ENCODE measurements at places on chromosomes 2 and 18.

- no peak for DNase-seq
Observed at GRCh38 chr2:555164-555922, 121.9 kb downstream of the TMEM18 start.

DNA sequence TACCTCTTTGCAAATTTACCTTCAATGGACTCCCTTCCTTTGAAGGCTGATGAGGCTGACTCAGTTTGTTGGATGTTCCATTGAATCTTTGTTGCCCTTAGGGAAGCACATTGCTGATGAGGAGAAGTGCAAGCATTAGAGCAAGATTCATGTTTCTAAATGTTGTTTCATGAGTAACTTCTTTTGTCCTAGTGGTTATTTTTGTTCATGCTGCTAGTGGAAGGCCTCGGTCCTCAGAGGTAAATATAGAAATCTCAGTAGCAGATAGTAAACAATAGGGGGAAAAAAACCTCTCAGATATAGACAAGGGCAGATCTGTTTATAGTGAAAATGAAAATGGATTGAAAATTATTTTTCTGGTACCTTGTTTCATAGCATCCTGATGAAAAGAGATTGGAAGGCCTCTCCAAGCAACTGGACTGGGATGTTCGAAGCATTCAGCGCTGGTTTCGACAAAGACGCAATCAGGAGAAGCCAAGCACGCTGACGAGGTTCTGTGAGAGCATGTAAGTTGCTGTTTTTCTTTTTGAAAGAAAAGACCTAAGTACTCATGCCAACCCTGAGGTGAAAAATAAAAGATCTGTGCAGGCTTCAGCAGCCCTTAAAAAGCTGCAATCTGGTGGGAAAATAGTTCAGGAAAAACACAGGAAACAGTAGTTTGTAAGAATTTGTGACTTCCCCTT is 104.9 kb downstream of the CERS6 start:
- DNase-seq = no peak

GRCh38 chr2:7146151-7146550 is 228.9 kb downstream of the RNF144A start:
- no peak for DNase-seq

- no peak for DNase-seq
Observed at GRCh38 chr2:239917957-239918481, 107.1 kb downstream of the NDUFA10 start.

DNA sequence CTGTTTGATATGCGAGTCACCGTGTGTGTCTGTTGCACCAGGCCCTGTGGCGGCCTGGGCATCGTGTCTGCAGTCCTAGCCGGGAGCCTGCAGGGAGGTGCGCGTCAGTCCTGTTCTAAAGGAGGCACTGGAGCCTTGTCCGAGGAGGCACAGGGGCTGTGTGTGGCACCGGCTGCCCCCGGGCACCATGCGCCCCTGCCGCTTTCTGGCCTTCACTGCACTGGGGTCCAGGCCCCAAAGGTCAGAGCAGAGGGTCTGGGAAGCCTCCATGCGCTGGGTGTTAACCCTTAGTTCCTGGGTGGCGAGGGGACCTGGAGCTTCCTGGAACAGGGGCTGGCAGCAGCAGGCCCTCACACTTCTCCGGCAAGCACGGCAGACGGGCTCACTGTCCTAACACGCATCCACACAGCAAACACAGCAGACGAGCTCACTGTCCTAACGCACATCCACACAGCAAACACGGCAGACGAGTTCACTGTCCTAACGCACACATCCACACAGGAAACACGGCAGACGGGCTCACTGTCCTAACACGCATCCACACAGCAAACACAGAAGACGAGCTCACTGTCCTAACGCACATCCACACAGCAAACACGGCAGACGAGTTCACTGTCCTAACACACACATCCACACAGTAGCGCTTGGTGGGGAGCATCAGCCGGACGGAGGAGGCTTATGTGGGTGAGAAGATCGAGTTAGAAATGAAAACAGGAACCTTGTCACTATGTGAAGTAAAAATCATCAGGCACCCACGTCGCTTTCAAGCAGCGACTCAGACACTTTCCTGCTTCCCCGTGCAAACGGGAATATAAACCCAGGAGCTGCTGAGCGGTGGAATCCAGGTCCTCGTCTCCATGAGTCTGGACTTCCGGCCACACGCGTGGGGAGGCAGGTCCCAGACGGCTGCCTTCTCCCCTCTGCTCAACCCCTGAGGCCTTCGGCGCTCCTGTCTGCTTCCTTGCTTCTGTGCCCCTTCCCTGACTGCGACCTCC is 65.3 kb downstream of the TPO start:
- no peak for DNase-seq

GRCh38 chr2:134193006-134193405 is 60.9 kb upstream of the MGAT5 start:
- DNase-seq = no peak

GRCh38 chr2:229627728-229628127 is 86.6 kb downstream of the DNER start:
- no peak for DNase-seq

DNA sequence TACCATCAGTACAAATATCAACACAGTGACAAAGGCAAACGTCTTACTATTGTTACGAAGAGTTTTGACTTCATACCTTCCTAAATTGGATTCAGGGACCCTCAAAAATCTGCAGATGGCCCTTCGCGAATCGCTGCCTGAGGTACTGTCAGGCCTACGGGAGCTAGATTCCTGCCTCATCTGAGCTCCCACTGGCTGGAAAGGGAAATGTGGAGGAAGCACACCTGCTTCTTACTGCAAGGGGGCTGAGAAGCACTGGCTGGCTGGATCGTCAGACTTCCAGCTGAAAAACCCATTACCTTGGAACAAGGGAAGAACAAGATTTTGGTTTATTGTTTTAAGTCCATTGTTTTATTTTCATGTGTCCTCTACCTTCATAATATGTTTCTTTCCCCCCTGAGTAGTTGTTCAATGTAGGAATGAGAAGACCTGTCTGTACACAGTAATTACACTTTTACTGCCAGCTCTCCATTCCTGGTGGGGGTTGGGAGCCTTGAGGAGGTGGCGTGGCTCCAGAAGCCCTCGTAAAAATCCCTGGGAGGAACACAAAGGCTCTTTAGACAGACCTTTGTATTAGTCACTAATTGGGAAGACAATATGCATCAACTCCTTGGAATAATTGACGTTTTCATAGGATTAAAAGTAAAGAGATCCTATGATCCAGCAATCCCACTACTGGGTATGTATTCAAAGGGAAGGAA is 124.1 kb upstream of the NOSTRIN start:
- DNase-seq = no peak

GRCh38 chr2:202754936-202755335 is 116.6 kb downstream of the ICA1L start:
- DNase-seq = no peak

GRCh38 chr2:98800330-98801064 is 69.6 kb upstream of the MGAT4A start:
- no peak for DNase-seq

GRCh38 chr2:191103774-191104173 is 47.0 kb downstream of the STAT4 start:
- DNase-seq = no peak

GRCh38 chr2:167756446-167756845 is 490.9 kb downstream of the STK39 start:
- DNase-seq = no peak

DNA sequence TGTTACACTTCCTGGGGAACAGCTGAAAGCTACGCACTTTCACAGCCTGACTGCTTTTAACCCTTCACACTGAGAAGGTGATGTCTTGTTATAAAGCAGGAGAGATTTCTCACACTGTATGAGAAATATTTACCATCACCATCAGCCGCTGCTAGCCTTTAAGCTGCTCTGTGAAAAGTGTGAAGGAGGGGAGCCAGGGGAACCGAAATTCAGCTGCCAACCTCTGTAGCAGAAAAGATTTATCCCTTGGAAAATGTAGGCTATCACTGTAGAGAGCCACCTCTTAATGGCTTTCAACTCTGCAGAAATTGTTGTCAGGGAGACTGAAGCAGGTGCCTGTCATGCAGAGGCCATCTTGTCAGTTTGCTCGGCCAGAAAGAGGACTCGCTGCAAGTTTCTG is 145.3 kb downstream of the SP3 start:
- DNase-seq = no peak

DNA sequence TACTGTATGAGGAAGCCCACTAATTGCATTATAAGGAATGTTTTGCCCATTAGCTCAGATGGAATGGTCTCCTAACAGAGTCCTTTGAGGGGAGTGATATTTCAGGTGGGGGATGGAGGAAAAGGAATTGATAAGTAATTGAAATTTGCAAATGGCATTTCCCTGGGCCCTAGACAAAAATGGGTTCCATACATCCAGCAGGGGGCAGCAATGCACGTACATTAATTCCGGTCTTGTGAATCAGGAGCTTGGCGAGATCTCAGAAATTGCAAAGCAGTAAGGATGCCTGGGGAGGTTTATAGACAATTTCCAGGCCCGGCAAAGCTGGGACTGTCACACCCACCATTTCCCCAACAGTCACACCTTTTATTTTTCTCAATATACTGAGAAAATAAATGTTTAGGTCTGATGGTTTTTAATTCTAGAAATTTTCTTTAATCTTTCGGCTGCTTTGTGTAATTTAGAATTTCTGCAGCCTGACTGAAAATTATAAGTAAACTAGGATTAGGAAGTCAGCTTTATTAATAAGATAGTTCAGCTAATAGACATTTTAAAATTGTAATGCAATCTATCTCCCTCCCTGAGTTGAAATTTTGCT is 122.8 kb downstream of the LYPD1 start:
- DNase-seq = peak; percentile 82

DNA sequence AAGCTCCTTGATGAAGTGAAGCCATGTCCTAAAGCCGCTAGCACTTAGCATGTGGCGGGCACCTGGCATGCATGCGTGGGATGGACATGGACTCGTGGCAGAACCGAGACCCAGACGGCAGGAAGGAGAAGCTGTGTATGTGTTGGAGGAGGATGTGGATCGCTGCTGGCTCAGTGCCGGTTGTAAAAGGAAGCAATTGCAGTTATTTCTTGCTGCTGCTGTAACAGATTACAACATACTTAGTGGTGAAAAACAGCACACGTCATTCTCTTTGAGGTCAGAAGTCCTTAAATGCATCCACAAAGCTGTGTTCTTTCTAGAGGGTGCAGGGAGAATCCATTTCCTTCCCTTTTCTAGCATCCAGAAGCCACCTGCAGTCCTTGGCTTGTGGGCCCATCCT is 74.6 kb downstream of the AGAP1 start:
- DNase-seq = no peak

DNA sequence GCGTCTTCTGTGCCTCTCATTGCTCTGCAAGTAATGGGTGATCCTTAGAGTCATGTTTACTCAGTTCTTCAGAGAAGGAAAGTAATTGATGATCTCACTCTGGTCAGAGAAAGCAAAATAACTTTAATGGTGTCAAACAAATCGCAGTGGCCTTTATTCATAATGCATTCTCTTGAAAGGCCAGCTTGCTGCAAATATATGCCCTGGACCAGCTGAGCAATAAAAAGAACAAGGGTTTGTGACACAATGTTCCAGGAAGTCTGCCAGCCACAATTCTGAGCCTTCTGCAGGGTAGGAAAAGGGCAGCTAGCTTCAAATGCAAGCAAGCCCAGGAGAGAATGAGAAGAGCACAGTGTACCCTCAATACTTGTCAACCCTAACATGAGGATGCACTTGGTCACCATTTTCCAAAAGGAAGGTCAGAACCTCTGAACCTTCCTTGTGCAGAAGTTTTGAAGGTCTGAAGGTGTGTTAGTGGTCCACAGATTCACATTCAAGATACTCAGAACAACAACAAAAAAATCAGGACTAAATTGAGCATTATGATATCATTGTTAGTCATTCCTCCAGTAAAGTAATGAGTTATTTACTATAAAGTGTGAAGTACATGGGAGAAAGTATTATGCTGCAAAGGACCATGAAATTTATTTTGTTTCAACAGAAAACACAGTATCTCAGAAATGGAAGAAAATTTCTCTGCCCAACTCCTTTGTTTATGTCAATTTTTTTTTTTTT is 355.6 kb downstream of the PAX3 start:
- no peak for DNase-seq

- no peak for DNase-seq
Observed at GRCh38 chr18:37019157-37019827, 190.4 kb downstream of the KIAA1328 start.

DNA sequence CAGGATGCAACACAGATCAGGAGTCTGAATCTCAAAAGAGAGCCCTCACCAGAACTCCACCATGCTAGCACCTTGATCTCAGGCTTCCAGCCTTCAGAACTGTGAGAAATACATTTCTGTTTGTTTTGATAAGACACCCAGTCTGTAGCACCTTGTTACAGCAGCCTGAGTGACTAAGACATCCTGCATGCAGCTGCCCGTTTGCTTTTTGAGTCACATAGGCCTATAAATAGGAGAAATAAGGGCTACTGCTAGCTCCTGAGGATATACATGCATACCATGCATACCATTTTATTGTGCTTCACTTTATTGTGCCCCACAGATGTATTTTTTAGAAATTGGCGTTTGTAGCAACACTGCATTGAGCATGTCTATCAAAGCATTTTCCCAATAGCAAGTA is 337.8 kb downstream of the CDH2 start:
- no peak for DNase-seq

- DNase-seq = no peak
Observed at GRCh38 chr2:62785216-62785615, 79.7 kb downstream of the EHBP1 start.

- no peak for DNase-seq
Observed at GRCh38 chr18:56884511-56884910, 233.4 kb downstream of the WDR7 start.

- no peak for DNase-seq
Observed at GRCh38 chr2:242040681-242041080, 171.2 kb downstream of the RTP5 start.

- DNase-seq = peak; percentile 84
Observed at GRCh38 chr2:100262555-100263320, 59.6 kb downstream of the LONRF2 start.

- no peak for DNase-seq
Observed at GRCh38 chr2:162058973-162059668, 14.9 kb downstream of the DPP4 start.

GRCh38 chr2:215808996-215809395 is 204.4 kb downstream of the MREG start:
- no peak for DNase-seq

DNA sequence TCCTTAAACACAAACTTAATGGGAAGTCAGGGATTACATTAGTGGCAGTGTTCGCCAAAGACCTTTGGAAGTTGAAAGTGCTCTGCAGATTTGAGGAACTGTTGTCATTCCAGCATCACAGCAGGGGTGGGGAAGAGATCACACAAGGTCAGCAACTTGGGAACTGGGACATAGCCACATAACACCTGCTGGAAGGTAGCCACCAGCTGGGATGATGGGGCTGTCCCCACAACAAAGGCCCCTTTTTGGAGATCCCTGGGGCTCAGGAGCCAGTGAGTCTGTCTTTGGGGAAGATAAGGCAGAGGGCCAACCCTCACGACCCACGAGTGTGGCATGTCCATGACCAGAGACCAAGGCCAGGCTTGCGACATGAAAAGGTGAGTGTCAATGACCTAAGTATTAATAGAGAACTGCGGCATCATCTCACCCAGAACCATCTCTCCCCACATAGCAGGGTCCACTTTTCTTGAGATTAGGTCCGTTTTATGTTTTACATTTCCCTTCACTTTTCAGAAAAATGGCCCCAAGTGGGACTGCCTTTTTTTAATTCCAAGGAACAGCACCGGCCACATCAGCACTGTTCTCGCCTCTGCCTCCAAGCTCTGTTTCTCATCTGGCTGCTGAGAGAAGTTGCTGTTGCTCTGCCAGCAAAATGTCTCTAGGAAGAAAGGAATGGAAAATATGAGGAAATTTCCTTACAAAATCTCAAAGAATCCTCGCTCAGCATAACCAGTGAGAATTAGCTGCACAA is 106.9 kb downstream of the GFPT1 start:
- no peak for DNase-seq

- DNase-seq = no peak
Observed at GRCh38 chr2:223386189-223386588, 216.0 kb downstream of the SCG2 start.

- DNase-seq = no peak
Observed at GRCh38 chr18:76379226-76380126, 115.6 kb downstream of the ZNF516 start.

All from glutamatergic neuron (in vitro differentiated cells).